ENCODE measurements at places on chromosomes 12 and 14. TPM values are rescaled to one million over a fixed set of nuclear protein-coding genes. Genes with fewer than 3 reads are reported as not detected.

DNA sequence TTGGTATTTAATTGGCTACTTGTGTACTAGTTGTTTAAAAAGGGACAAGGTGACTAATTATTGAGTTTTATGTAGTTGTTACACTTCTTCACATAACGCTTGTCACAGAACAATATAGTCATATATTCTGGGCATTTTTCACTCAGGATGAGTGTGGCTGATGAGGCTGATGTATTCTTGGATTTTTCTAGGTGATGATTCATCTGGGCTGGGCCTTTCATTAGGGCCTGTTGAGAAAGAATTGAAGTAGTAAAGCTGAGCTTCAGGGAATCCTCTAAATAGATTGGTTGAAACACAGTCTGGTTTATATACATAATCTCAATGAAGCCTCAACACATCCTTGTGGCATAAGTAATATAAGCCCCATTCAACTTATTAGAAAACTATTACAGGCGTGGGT, 445.7 kb downstream of the DAD1 start:
- DNase-seq: no peak
- H3K27me3 ChIP-seq: peaks cover 6% of the 10 kb centered on the region
- H3K4me1 ChIP-seq: peaks cover 2% of the 10 kb centered on the region

The CHGA gene
- 17.2 TPM for total RNA-seq

DNA sequence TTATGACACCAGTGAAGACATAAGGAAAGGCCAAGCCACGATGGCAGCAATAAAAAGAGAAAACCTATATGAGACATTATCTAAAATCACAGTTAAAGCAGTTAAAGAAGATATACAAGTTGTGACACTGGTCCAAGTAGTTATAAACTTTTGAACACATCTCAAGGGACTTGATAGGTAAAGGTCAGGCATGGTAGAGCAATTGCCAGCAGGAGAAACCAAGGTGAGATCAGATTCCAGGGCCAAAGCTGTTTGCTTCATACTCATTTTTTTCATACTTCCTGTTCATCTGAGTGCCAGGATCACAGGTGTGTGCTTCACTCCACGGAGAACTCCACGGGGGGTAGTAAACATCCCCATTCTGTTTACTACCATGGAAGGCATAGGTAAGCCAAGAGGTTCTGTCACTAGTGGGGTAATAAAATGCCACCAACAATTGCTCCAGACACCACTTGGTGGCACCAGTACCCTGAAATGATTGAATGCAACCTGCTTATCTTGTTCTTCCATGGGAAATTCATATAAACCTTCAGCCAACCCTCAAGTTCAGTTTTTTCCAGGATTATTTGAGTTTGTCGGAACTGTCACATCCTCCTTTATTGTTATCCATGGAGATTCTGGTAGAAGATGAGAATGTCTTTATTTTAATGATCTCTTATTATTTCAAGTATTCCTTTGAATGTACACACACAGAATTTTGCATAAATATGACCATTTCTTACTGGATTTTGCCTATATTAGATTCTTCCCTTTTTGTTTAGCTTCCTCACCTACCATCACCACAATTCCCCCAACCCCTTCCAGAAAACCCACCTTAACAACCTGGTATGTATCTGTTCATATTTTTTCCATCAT, 59.2 kb upstream of the TSPAN8 start:
- H3K4me3 ChIP-seq: no peak overlapping the region
- H3K27ac ChIP-seq: peak overlapping the region; percentile 55
- no peaks in the 10 kb centered on the region for H3K27me3 ChIP-seq
- DNase-seq: peak; percentile 21
- H3K4me1 ChIP-seq: peaks cover 41% of the 10 kb centered on the region

The SIRT4 gene
- total RNA-seq: 4.3 TPM

GRCh38 chr14:33647385-33647786, 303.5 kb downstream of the EGLN3 start:
- no peaks in the 10 kb centered on the region for H3K36me3 ChIP-seq
- H3K27me3 ChIP-seq: no peaks in the 10 kb centered on the region
- H3K4me1 ChIP-seq: peaks cover 15% of the 10 kb centered on the region
- H3K27ac ChIP-seq: no peak overlapping the region
- no peak for DNase-seq

DNA sequence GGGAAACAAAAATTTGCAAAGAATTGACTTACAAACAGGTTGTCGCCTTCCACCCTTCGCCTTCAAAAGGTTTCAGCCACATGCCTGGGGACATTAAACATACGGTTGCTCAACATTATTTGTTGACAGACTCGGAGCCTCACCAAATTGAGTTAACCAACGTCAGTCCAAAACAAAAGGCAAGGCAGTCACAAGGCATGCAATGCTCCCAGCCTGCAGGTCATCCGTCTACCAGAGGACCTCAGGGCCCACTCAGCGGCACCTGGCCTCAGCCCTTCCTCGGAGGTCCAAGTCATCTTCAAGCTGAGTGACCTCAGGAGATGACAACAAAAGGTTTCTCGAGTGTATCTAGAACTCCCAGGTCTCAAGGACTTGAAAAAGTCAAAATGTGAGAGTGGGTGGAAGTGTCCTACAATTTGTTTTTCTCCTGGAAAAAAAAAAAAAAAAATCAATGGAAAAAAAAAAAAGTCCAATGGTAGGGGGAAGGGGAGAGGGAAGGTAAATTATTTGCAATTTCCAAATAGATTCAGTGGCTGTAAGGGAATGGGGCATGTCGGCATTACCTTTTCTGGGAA, 64.3 kb downstream of the KDM2B start:
- no peak overlapping the region for H3K4me3 ChIP-seq
- peaks cover 56% of the 10 kb centered on the region for H3K36me3 ChIP-seq
- peaks cover 19% of the 10 kb centered on the region for H3K4me1 ChIP-seq
- no peak for DNase-seq
- peak overlapping the region; percentile 88 for H3K27ac ChIP-seq

The B4GALNT3 gene
- total RNA-seq: 19.0 TPM

GRCh38 chr14:90630171-90630806, 185.9 kb downstream of the TTC7B start:
- H3K4me3 ChIP-seq: no peak overlapping the region
- no peak for DNase-seq
- no peaks in the 10 kb centered on the region for H3K27me3 ChIP-seq
- H3K27ac ChIP-seq: no peak overlapping the region
- H3K36me3 ChIP-seq: peaks cover 5% of the 10 kb centered on the region

- no peak overlapping the region for H3K4me3 ChIP-seq
- no peaks in the 10 kb centered on the region for H3K4me1 ChIP-seq
- no peak for DNase-seq
- H3K36me3 ChIP-seq: 0 out of 2 replicates have a peak, but pooled peaks cover 3% of the 10 kb centered on the region
- H3K27ac ChIP-seq: no peak overlapping the region
Measured at GRCh38 chr12:131197490-131197889, 243.8 kb downstream of the ADGRD1 start.

The RND1 gene
- total RNA-seq: 7.6 TPM

The NANOG gene
- 330 TPM for total RNA-seq

The KLRK1 gene
- total RNA-seq: 0.15 TPM

- H3K4me3 ChIP-seq: no peak overlapping the region
- no peak overlapping the region for H3K27ac ChIP-seq
- DNase-seq: no peak
Measured at GRCh38 chr12:108104657-108105056, 24.4 kb upstream of the WSCD2 start.

DNA sequence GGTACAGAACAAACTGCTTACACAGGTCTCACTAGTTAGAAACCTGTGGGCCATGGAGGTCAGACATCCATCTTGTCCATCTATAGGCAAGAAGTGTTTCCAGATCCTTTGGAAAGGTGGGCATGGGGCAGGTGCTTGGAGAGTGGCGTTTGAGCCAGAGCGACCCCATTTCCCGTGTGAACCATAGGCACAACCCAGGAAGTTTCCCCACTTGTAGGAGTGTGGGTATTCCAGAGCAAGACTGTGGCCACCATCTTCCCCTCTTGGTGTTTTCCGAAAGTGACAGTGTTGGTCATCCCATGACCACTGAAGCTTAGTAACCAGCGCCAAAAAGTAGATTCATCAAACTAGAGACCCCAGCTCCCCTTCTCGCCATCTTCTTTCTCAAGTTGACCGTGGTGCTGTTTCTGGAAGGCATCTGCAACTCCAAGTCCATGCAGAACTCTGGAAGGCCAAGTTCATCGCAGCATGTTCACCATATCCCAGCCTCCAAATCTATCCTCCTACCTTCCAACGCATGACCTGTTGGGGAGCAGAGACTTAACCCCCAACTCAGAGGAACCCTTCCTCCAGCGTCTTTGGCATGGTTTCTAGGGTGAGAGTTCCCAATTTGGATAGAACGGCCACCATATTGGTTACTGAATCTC, 19.7 kb downstream of the PHETA1 start:
- DNase-seq: no peak
- no peak overlapping the region for H3K4me3 ChIP-seq
- no peaks in the 10 kb centered on the region for H3K4me1 ChIP-seq
- peaks cover 4% of the 10 kb centered on the region for H3K27me3 ChIP-seq
- peaks cover 26% of the 10 kb centered on the region for H3K36me3 ChIP-seq

DNA sequence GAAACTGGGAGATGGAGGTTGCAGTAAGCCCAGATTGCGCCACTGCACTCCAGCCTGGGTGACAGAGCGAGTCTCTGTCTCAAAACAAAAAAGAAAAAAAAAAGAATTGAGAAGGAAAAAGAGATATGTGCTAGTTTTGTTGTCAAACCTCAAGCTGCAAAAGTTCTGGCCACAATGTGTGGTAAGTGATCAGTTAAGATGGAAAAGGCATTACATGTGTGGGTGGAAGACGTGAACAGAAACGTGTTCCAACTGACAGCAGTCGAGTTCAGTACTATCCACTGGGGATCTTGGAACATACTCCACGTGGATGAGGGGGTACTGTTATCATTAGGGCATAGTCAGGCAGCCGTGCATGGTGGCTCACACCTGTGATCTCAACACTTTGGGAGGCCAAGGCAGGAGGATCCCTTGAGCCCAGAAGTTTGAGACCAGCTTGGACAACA, 17.3 kb downstream of the GPR68 start:
- DNase-seq: no peak
- no peak overlapping the region for H3K27ac ChIP-seq
- H3K27me3 ChIP-seq: 0 out of 2 replicates have a peak, but pooled peaks cover 2% of the 10 kb centered on the region
- peaks cover 20% of the 10 kb centered on the region for H3K36me3 ChIP-seq
- peaks cover 25% of the 10 kb centered on the region for H3K4me1 ChIP-seq

Measured in WTC11 (cell line).